Hepatocyte (in vitro differentiated cells): ENCODE measurements at places on chromosomes 16 and 17. TPM values are rescaled to one million over a fixed set of nuclear protein-coding genes. Genes with fewer than 3 reads are reported as not detected.

DNA sequence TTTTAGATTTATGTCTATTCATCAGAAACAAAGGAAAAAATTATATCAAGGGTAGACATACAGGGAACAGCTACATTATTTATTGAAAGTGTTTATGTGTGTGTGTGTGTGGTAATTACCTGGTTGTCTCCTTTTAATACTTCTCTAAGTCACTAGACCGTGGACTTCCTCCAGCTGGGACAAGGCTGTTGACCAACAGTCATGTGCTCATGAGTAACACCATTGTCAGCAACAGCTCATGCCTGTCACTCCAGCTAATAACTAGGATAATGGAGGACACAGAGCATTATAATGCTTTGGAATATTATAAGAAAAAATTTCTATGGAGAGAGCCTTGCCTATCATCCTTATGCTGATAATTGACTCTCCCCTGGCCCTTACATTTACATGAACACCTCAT is 125.3 kb upstream of the SALL1 start:
- no peak for DNase-seq
- H3K27me3 ChIP-seq = peaks cover 4% of the 10 kb centered on the region
- H3K36me3 ChIP-seq = no peaks in the 10 kb centered on the region
- no peak overlapping the region for H3K27ac ChIP-seq

The PPY gene
- polyA plus RNA-seq = not detected in 2 replicates

The SERPINF2 gene
- 127 and 164 TPM in 2 replicates for polyA plus RNA-seq

GRCh38 chr17:80303824-80304223 is 43.2 kb downstream of the RNF213 start:
- H3K4me3 ChIP-seq = no peak overlapping the region
- peaks cover 4% of the 10 kb centered on the region for H3K4me1 ChIP-seq

GRCh38 chr16:87067836-87068761 is 249.1 kb downstream of the C16orf95 start:
- no peak for DNase-seq
- no peak overlapping the region for H3K4me3 ChIP-seq
- no peak overlapping the region for H3K27ac ChIP-seq
- H3K27me3 ChIP-seq = peaks cover 21% of the 10 kb centered on the region
- H3K36me3 ChIP-seq = no peaks in the 10 kb centered on the region
- H3K4me1 ChIP-seq = no peaks in the 10 kb centered on the region

GRCh38 chr16:85006639-85007038 is 4.7 kb downstream of the ZDHHC7 start:
- peaks cover 62% of the 10 kb centered on the region for H3K4me1 ChIP-seq
- H3K27ac ChIP-seq = no peak overlapping the region
- no peaks in the 10 kb centered on the region for H3K27me3 ChIP-seq
- no peak for DNase-seq
- H3K4me3 ChIP-seq = no peak overlapping the region
- H3K36me3 ChIP-seq = no peaks in the 10 kb centered on the region

DNA sequence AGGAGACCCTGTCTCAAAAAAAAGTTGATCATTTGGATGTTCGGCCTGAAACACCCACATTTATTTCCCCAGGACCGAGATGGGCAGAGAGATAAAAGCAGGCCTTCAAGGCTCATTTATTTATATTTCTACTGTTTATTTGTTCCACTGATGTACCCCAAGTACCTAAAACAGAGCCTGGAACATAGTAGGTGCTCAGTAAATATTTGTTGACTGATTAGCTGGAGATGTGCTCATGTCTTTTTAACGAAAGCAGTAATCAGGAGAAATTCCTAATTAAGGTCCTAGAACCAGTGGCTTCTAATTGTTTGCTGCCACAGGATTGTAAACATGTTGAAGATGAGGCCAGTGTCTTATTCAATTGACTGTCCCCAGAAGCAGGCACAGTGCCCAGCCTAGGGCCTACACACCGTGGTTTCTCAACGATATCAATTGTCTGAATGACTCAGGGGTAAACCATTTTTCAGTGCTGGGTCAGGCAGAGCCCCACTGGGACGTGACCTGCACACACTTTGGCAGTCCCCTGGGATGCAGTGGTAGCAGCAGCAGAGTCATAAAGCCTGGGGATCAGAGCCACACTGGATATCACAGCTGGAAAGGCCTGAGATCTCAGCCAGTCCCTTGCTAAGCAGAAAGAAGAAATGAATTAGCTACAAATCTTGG is 34.8 kb downstream of the SOST start:
- no peak overlapping the region for H3K4me3 ChIP-seq
- DNase-seq = no peak
- no peaks in the 10 kb centered on the region for H3K4me1 ChIP-seq
- H3K27me3 ChIP-seq = no peaks in the 10 kb centered on the region

DNA sequence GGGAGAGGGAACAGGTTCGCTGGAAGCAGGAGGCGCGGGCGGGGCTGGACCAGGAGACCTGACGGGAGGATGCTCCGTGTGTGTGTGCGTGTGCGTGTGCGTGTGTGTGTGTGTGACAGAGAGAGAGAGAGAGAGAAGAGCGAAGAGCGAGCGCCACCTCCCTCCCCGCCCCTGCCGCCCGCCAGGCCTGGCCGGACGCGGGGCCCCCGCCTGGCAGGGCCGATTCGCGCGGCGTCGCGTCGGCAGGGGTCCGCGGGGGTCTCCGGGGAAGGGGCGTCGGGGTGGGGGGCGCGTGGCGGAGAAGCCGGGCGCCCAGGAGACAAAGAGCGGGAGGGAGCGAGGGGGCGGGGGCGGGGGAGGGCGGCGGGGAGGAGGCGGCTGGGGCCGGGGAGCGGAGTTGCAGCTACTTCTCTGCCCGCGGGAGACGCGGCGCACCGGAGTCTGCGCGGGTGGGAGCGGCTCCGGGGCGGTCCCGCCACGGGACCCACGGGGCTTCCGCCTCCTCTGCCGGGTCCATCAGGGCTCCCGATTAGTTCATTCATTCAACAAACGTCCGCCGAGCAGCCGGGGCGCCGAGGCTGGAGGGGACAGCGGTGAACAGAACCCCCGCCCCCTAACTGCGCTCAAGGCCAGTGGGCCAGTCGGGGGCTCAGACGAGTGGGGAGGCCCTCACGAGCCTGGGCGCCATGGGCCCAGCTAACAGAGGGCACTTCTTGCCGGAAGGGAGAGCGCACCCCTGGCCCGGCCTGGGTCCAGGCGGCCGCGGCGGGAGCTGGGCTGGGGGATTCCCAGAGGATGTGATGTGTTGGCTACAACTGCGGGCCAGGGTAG is at the start of gene SAMD14:
Gene SAMD14 (minus strand): TSS at position 433 of the 831 bp plus-strand sequence. CDS start 5,201 bp downstream, outside the sequence.
- peaks cover 21% of the 10 kb centered on the region for H3K4me1 ChIP-seq
- peak; percentile 69 for DNase-seq
- H3K36me3 ChIP-seq = no peaks in the 10 kb centered on the region
- peaks cover 3% of the 10 kb centered on the region for H3K27me3 ChIP-seq
- peak within 1 kb of the TSS; percentile 58 for H3K4me3 ChIP-seq

The SMYD4 gene
- polyA plus RNA-seq = 8.5 and 9.5 TPM in 2 replicates

DNA sequence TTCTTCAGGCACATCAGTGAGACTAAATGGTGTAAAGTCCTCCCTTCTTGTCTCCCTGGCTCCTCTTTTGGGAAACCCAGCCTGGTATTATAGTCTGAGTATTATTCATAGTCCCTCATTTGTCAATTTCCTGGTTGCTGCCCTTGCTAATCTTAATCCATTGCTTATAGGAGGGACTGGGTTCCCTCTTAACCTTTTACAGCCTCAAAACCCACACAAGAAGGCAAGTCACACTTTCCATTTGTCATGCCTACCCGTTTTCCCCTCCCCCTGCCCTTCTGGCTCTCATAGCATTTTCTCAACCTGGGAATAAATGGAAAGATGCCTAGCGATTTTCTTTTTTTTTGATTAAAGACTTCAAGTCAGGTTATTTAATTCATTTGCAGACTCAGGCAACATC is 124.8 kb downstream of the MAP2K6 start:
- peak overlapping the region; percentile 88 for H3K27ac ChIP-seq
- no peaks in the 10 kb centered on the region for H3K27me3 ChIP-seq
- peak; percentile 12 for DNase-seq
- no peaks in the 10 kb centered on the region for H3K36me3 ChIP-seq
- H3K4me1 ChIP-seq = peaks cover 12% of the 10 kb centered on the region

- H3K36me3 ChIP-seq = no peaks in the 10 kb centered on the region
- H3K4me3 ChIP-seq = no peak overlapping the region
- no peak for DNase-seq
- peaks cover 10% of the 10 kb centered on the region for H3K4me1 ChIP-seq
- H3K27me3 ChIP-seq = peaks cover 25% of the 10 kb centered on the region
- no peak overlapping the region for H3K27ac ChIP-seq
These were observed 3.4 kb downstream of the NXPH3 start for GRCh38 chr17:49578952-49579500.

DNA sequence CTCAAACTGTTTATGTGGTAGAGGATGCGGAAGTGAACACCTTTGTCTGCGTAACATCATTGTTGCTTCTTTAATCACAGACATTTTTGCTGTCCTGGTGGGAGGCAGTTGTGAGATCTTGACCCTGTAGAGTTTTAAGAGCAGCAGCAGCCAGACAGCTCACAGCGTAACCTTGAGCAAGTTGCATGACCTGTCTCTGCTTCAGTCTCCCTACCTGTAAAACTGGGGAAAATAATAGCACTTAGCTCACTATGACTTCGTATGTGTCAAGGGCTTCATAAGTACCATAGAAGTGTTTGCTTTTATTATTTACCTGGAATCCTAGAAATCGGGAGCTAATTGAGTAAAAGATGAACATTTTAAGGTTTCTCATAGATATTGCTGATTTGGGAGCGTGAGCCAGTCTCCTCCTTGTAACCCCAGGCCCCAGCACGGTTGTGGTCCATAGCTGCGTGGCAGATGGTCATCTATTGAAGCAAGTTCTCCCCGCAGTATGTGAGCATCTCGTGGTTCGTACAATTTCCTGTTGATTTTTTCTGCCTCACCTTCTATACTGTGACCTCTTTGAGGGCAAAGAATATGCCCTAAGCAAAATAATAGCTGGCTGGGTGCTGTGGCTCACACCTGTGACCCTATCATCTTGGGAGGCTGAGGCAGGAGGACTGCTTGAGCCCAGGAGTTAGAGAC is 34.4 kb downstream of the GPRC5B start:
- no peaks in the 10 kb centered on the region for H3K27me3 ChIP-seq
- H3K27ac ChIP-seq = no peak overlapping the region
- no peak for DNase-seq

The FBXW10B gene
- polyA plus RNA-seq = 0.23 and 0.29 TPM in 2 replicates

GRCh38 chr16:86134802-86135461 is 236.0 kb downstream of the IRF8 start:
- DNase-seq = peak; percentile 38
- H3K36me3 ChIP-seq = no peaks in the 10 kb centered on the region
- H3K4me1 ChIP-seq = peaks cover 3% of the 10 kb centered on the region
- no peak overlapping the region for H3K4me3 ChIP-seq

DNA sequence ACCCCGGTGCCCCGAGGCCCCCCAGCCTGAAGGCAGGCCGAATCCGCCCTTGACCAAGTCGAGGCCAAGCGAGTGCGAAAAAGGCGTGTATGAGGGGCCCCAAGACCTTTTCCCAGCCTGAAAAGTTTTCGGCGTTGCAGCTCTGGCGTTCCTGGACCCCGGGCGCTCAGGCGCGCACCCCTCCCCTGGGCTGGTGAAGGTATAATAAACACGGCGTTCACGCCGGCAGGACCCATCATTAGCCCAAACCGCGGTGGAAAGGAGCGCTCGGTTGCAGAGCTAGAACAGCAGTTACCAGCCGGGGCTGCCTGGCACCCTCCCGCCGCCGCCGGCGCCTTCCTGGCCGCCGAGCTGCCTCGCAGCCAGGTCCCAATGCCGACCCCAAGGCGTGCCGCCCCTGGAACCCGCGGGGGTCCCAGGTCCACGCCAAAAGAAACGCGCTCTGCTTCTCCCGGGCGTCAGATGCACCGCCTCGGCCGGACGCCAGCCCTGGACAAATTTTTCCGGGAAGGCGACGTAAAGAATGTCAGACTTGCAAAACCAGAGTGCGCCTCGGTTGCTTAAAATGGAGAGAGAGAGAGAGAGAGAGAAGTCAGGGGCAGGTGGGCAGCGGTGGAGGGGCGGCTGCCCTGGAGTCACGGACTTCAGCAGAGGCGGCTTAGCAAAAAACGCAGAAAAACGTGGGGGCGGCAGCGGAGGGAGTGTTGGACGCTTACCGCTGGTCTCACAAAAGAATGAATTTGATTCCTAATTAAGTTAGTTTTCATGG is 11.5 kb upstream of the FOXF1 start:
- H3K36me3 ChIP-seq = no peaks in the 10 kb centered on the region
- H3K27me3 ChIP-seq = peaks cover 100% of the 10 kb centered on the region
- H3K4me3 ChIP-seq = peak overlapping the region; percentile 19

DNA sequence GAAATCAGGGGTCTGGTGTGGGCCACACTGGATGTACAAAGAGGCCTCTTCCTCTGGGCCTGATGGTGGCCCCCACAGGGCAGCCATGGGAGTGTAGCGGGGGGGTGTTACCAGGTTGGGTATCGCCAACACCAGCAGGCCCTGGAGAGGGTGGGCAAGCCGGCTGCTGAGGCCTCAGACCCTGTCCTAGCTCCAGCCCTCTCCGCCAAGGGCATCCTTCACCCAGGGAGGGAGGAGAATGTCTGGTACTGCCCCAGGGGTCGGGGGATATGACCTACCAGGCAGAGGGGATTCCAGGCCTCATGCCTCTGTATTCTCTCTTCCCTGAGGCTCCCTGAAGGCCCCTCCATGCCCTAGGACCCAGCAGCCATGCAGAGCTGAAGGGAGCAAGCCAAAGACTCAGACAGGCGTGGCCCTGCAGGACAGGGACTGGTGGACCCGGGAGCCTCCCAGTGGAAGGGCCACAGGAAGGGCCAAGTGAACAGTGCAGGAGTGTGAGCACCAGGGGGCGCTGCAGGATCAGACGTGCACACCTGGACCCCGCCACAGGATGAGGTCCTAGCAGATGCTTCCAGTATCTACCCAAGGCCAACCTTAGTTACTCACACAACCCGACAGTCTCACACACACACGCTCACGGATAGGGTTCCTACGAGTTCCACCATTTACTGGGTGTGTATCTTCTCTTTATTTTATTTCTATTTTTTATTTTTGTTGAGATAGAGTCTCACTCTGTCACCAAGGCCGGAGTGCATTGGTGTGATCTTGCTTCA is 10.9 kb upstream of the CES4A start:
- H3K27ac ChIP-seq = no peak overlapping the region
- H3K36me3 ChIP-seq = no peaks in the 10 kb centered on the region
- no peaks in the 10 kb centered on the region for H3K27me3 ChIP-seq
- no peaks in the 10 kb centered on the region for H3K4me1 ChIP-seq

- H3K27ac ChIP-seq = no peak overlapping the region
- no peak overlapping the region for H3K4me3 ChIP-seq
- peaks cover 7% of the 10 kb centered on the region for H3K36me3 ChIP-seq
- H3K4me1 ChIP-seq = no peaks in the 10 kb centered on the region
- no peak for DNase-seq
- H3K27me3 ChIP-seq = no peaks in the 10 kb centered on the region
These were observed 49.0 kb downstream of the STAT3 start for GRCh38 chr17:42339221-42339620.

GRCh38 chr16:57606847-57607501 is 21.5 kb upstream of the ADGRG1 start:
- peak overlapping the region; percentile 97 for H3K27ac ChIP-seq
- H3K4me1 ChIP-seq = peaks cover 14% of the 10 kb centered on the region
- H3K27me3 ChIP-seq = no peaks in the 10 kb centered on the region
- DNase-seq = peak; percentile 73
